SJCRH30 (cell line): ENCODE measurements at places on chromosomes 13 and 19. TPM values are rescaled to one million over a fixed set of nuclear protein-coding genes. Genes with fewer than 3 reads are reported as not detected.

GRCh38 chr13:20571676-20572075, 4.7 kb downstream of the IFT88 start:
- 0 out of 2 replicates have a peak, but pooled peaks cover 4% of the 10 kb centered on the region for H3K36me3 ChIP-seq
- H3K27me3 ChIP-seq: no peaks in the 10 kb centered on the region
- H3K4me3 ChIP-seq: no peak overlapping the region
- no peak overlapping the region for H3K27ac ChIP-seq
- H3K4me1 ChIP-seq: peaks cover 3% of the 10 kb centered on the region; the same call in 1 of the 2 replicates

DNA sequence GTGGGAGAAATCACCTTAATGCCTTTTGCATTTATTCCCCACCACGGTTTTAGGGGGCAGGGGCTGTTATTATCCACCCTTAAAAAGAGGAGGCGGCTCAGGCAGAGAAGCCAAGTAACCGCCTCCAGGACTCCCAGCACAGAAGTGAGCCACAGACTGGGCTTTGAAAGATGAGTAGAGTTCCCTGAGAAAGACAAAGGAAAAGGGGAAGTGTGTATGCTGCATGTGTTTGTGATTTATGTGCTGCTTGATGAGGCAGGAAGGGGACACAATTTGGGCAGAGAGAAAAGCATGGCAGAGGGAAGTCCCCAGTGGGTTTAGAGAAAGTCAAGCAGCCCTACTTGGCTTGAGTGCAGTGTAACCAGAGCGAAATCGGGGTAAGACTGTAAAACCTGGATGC, 85.0 kb downstream of the DOCK9 start:
- H3K27me3 ChIP-seq: no peaks in the 10 kb centered on the region
- H3K36me3 ChIP-seq: peaks cover 74% of the 10 kb centered on the region
- no peak overlapping the region for H3K27ac ChIP-seq
- H3K4me1 ChIP-seq: no peaks in the 10 kb centered on the region
- H3K4me3 ChIP-seq: no peak overlapping the region

DNA sequence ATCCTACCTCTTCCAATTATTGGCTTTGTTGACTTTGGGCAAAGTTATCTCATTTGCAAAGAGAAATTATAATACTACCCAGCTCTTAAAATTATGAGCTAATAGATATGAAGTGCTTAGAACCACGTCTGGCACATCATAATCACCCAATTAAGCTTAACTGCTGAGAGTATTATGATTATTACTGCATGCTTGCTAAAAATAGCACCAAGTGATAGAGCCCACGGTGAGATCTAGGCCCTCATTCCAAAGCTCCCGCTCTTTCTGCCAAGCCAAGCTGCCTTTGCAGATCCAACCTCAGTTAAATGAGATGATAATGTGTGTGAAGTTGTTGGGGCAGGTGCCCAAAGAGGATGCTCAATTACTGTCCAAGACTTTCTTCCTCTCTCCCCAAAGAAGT, 6.5 kb upstream of the EDDM13 start:
- H3K36me3 ChIP-seq: no peaks in the 10 kb centered on the region
- no peak overlapping the region for H3K27ac ChIP-seq
- H3K27me3 ChIP-seq: no peaks in the 10 kb centered on the region
- no peaks in the 10 kb centered on the region for H3K4me1 ChIP-seq
- H3K4me3 ChIP-seq: no peak overlapping the region

- no peak for DNase-seq
- H3K4me1 ChIP-seq: peaks cover 15% of the 10 kb centered on the region
- peak overlapping the region; percentile 56 for H3K27ac ChIP-seq
- no peaks in the 10 kb centered on the region for H3K27me3 ChIP-seq
Observed at GRCh38 chr19:1855828-1856255, 7.5 kb downstream of the KLF16 start.

Gene ZNF567
- total RNA-seq: 17.8 and 24.0 TPM in 2 replicates

GRCh38 chr19:1026783-1027649, 608 bp downstream of the CNN2 start:
- peaks cover 3% of the 10 kb centered on the region; the same call in 1 of the 2 replicates for H3K4me1 ChIP-seq
- H3K4me3 ChIP-seq: peak overlapping the region; percentile 97
- DNase-seq: peak; percentile 47
- H3K27ac ChIP-seq: peak overlapping the region; percentile 79

DNA sequence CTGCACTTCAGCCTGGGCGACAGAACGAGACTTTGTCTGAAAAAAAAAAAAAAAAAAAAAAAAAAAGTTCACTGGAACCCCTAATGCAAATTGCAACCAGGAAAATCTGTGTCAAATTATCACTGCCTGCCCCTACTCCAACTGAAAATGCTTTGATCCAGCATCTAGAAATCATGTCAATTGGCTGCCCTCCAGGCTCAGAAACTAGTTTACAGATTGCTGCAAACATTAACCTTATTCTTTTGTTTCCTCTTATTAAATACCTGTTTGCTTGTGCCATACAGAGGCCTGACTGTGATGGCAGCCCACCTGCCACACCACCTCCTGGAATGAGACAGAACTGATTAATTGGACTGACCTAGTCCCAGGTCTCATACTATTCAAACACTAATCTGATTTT, 18.6 kb upstream of the AKT2 start:
- H3K4me1 ChIP-seq: no peaks in the 10 kb centered on the region
- no peaks in the 10 kb centered on the region for H3K27me3 ChIP-seq
- H3K36me3 ChIP-seq: no peaks in the 10 kb centered on the region
- H3K4me3 ChIP-seq: no peak overlapping the region
- DNase-seq: no peak
